ENCODE measurements at places on chromosomes 11 and 22.
A peak's percentile ranks its signal among the peaks of the same experiment; 100 is the strongest.

DNA sequence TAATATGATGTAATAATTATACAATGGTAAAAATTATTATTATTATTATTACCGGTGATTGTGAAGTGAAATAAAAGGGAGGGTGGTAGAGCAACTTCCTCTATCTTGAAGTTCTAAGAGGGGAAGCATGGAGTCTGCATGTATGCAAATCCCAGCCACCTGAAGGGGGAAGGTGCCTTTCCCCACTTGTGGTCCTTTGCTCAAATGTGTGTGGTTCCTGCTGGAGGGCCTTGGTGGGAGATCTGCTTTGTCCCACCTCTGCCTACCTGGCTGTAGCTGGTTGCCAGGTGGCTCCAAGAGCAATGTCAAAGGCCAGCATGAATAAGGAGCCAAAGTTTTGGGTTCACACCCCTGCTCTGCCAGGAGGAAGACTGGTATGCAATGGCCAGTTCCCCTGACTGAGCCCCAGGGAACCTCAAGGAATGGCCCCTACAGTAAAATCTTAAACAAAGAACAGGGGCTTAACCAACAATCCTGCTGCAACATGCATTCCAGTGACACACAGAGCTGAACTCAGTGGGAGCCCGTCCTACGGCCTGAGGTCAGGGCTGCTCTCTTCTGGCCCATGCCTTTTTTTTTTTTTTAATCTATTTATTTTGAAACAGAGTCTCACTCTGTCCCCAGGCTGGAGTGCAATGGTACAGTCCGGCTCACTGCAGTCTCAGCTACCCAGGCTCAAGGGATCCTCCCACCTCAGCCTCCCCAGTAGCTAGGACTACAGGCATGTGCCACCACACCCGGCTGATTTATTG is 8.5 kb downstream of the TMEM132A start:
- no peak for DNase-seq

- no peak for DNase-seq
These were observed 246.2 kb downstream of the NTM start for GRCh38 chr11:131616481-131617140.

- DNase-seq, result peak; percentile 34
These were observed 24.2 kb upstream of the FLI1 start for GRCh38 chr11:128669506-128670270.

DNA sequence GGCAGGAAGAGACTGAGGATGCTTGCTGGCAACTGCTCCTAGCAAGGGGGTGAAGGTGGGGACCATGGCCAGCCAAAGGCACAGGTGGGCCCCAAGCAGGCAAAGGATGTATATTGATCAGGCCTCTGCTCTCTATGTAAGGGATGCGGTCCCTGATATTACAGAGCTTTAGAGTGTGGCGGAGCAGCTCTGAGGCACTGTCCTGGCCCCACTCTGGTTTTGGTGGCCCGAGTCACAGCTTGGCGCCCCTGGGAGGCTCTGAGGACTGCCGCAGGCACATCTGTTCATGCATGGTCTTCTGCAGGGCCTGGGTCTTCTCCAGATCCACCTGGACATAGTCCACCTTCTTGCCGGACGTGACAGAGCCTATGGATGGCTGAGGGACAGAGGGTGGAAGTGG is 45.5 kb downstream of the GAB4 start:
- DNase-seq, result no peak

DNA sequence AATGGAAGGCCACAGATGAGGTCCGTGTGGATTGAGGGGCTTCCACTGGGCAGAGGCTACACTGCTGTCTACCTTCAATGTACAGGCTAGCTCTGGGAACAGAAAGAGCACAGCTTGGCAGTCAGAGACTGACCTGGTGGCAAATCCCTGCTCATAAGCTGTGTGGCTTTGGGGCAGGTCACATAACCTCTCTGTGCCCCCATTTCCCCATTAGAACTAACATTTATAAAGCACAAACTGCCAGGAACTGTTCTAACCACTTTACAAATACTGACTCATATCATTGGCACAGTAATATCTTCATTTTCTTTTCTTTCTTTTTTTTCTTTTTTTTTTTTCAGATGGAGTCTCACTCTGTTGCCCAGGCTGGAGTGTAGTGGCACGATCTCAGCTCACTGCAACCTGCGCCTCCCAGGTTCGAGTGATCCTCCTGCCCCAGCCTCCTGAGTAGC is 3.1 kb downstream of the FOSL1 start:
- DNase-seq, result no peak

GRCh38 chr22:45262931-45263462 is 21.8 kb upstream of the UPK3A start:
- DNase-seq, result no peak

DNA sequence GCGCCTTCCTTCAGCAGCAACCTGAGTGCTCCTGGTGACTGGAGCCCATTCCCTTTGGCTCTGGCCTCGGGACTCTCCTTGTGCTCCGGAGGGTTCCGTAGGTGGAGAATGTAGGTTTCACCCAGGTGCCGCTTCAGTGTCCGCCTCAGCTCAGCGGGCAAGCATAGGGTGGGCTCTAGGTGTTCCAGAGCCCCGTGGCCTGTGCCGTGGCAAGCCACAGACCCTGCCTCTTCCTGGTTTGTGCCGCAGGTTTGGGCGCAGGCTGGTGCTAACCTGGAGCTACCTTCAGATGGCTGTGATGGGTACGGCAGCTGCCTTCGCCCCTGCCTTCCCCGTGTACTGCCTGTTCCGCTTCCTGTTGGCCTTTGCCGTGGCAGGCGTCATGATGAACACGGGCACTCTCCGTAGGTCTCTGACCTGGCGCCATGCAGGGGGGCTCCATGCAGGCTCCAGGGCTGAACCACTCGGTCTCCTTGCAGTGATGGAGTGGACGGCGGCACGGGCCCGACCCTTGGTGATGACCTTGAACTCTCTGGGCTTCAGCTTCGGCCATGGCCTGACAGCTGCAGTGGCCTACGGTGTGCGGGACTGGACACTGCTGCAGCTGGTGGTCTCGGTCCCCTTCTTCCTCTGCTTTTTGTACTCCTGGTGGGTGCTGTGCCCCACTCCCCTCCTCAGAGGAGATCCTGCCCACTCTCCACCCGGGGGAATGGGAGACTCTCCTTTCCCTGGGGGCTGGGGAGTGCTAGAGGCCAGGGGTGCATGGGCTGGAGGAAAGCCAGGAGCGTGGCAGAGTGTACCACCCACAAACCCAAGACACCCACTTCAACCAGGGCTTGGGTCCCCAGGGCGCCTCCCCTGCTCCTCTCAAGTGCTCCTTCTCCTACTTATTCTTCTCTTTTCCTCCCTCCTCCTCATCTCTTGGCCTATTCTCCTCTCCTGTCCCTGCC is 2.4 kb downstream of the SLC22A12 start:
- DNase-seq, result no peak

GRCh38 chr22:35033635-35034296 is 32.2 kb upstream of the ISX start:
- no peak for DNase-seq

DNA sequence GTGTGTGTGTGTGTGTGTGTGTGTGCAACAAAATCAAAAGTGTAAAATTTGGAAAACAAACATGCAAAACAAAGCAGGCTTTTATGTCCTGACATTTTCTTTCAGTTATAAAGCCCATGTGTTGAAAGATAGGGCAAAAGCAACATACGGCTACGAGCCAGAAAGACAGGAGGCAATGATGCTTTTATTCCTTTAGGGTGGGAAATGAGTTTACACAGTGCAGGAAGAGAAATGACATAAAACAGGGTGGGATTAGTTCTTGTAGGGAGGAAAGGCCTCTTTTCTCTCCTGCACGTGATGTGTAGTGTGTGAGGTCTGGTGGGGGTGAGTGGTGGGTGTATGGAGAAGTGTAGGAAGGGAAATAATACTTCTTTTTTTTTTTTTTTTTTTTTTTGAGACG is 29.4 kb downstream of the IL18 start:
- no peak for DNase-seq

GRCh38 chr11:110631551-110631950 is 80.7 kb downstream of the ARHGAP20 start:
- no peak for DNase-seq

- no peak for DNase-seq
These were observed 153.9 kb downstream of the TEAD1 start for GRCh38 chr11:12827929-12828812.

GRCh38 chr11:126054882-126055281 is 7.8 kb downstream of the CDON start:
- DNase-seq, result no peak

GRCh38 chr11:22317656-22318055 is 20.5 kb upstream of the SLC17A6 start:
- DNase-seq, result no peak

DNA sequence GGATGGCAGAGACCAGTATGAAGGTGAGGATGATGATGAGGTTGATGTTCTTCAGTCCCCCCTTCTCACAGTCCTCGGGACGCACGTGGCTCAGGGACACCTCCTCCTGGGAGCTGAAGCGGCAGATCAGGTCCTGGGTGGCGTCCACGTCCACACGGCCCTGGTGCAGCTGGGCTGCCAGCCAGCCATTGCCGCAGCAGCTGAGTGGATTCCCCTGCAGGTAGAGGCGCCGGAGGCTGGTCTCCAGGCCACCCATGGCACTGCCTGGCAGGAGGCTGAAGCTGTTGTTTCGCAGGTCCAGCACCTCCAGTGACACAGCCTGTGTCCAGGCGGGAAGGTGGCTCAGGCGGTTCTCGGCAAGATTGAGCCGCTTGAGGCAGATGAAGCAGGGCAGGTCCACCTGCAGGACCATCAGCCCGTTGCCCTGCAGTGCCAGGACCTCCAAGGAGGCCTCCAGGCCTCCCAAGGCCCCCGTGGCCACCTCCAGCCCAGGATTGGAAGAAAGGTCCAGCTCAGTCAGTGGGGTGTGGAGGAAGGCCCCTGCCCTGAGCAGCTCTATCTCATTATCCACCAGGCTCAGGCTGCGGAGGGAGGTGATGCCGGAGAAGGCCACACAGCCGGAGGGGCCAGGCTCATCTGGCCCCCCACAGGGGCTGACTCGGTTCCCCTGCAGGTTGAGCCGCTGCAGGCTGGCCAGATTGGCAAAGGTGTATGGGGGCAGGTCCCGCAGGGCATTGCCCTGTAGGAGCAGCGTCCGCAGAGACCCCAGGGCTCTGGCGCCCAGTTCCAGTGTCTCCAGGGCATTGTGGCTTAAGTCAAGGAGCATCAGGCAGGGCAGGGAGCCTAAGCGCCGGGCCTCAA is 10.6 kb downstream of the LRRC32 start:
- DNase-seq, result no peak

- peak; percentile 9 for DNase-seq
These were observed at the start of gene TMEM121B for GRCh38 chr22:17121233-17122195. Gene TMEM121B, minus strand, starts transcription at chr22:17121360. Its CDS starts 233 bp downstream, at chr22:17121127.

GRCh38 chr11:63813563-63814382 is 517 bp downstream of the SPINDOC start:
- no peak for DNase-seq

- DNase-seq, result no peak
These were observed 306.8 kb downstream of the MN1 start for GRCh38 chr22:27494785-27495184.

Data from HS-5 (cell line).